ENCODE measurements at places on chromosomes 4 and X. TPM values are rescaled to one million over a fixed set of nuclear protein-coding genes. Genes with fewer than 3 reads are reported as not detected.
A peak's percentile ranks its signal among the peaks of the same experiment; 100 is the strongest.

DNA sequence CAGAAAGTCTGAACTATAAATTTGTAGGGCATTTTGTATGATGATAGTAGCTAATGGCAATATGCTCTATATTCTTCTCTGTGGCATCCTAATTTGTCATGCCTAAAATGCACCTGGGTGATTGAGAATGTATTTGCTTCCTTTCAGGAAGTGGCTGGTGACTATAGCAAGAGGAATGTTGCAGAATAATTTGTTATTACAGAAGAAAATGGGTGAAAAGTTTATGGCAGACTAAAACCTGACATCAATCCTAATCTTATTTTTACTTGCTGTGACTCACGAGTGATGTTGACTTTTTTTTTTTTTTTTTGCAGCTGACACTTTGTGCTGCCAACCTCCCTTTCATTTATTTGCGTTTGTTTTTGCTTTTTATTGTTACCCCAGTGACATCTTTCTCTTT is 141.1 kb downstream of the MSL3 start:
- no peak for DNase-seq

DNA sequence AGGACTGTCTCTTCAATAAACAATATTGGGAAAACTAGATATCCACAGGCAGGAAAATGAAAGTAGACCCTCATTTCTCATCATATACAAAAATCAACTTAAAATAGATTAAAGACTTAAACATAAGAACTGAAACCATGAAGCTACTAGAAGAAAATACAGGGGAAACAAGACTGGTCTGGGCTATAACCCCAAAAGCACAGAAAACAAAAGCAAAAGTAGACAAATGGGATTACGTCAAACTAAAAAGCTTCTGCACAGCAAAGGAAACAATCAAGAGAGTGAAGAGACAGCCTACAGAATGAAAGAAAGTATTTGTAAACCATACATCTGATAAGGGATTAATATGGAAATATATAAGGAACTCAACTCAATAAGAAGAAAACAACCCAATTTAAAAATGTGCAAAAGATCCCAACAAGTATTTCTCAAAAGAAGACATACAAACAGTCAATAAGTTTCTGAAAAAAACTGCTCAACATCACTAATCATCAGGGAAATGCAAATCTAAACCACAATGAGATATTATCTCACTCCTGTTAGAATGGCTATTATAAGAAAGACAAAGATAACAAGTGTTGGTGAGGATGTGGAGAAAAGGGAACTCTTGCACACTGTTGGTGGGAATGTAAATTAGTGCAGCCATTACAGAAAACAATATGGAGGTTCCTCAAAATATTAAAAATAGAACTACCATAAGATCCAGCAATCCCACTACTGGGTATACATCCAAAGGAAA is 325.3 kb upstream of the RASGEF1B start:
- no peak for DNase-seq

- DNase-seq = peak; percentile 78
Observed at GRCh38 chr4:6709230-6710114, at the start of gene MRFAP1L1. Gene MRFAP1L1, minus strand, starts transcription at chr4:6709865. Its CDS starts 236 bp downstream, at chr4:6709629.

DNA sequence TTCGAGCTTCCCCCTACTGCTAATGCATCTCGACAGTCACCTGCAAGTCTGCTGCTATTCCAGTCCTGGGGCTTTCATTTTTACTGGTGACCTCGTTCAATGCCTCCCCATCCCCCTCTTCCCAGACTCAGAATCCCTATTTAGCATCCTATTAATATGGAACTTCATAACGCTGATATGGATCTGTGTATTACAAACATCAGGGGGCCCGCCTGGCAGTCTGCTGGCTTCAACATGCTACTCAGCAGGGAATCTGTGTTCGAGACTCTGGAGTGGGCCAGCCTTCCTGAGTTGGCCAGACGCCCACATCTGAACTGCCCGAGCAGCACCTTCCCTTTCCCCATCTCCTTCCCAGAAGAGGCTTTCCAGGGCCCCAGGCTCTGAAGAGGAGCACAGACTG is 173.9 kb upstream of the PPARGC1A start:
- DNase-seq = no peak

DNA sequence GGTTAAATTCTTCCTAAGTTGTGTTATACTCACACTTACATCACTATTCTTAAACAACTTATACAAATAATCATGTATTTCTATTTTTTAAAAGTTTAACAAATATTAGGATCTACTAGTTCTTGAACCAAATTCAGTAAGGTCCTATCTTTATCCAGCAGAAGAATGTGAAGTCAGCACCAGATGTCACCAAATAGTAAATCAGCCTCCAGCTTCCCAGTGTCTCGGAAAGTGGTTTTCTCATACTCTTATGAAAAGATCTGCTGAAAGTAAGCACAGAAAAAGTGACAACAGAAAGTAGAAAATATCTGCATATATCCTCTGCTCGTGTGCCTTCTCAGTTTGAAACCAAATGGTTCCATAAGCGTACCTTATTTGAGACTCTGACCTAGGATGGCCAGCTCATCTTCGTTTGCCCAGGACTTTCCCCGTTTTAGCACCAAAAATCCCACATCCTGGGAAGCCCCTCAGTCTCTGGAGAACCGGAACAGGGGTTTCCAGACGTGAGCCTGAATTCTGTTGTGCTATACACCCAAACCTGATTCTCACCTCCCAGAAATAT is 98.0 kb upstream of the DCLK2 start:
- no peak for DNase-seq

- DNase-seq = no peak
Observed at GRCh38 chrX:120463241-120463640, 5.9 kb downstream of the LAMP2 start.

Gene FAM114A1
- 61.5 TPM for total RNA-seq

Gene SRPX2
- total RNA-seq = 29.5 TPM

Gene CENPVL1
- total RNA-seq = 0.07 TPM
